Ecto neural progenitor cell (in vitro differentiated cells): ENCODE measurements at places on chromosomes 6 and 20.

DNA sequence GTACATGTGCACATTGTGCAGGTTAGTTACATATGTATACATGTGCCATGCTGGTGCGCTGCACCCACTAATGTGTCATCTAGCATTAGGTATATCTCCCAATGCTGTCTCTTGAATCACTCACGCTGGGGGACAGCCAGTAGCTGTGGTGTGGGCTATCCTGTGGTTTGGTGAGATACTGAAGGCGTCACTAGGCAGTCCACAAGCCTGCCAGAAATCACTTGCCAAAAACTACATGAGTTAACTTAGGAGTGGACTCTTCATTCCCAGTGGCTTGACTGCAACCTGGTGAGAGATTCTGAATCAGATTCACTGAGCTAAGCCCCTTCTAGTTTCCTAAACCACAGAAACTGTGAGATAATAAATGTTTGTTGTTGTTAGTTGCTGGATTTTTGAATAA lies 191.3 kb downstream of the TSHZ2 start:
- no peak for DNase-seq

DNA sequence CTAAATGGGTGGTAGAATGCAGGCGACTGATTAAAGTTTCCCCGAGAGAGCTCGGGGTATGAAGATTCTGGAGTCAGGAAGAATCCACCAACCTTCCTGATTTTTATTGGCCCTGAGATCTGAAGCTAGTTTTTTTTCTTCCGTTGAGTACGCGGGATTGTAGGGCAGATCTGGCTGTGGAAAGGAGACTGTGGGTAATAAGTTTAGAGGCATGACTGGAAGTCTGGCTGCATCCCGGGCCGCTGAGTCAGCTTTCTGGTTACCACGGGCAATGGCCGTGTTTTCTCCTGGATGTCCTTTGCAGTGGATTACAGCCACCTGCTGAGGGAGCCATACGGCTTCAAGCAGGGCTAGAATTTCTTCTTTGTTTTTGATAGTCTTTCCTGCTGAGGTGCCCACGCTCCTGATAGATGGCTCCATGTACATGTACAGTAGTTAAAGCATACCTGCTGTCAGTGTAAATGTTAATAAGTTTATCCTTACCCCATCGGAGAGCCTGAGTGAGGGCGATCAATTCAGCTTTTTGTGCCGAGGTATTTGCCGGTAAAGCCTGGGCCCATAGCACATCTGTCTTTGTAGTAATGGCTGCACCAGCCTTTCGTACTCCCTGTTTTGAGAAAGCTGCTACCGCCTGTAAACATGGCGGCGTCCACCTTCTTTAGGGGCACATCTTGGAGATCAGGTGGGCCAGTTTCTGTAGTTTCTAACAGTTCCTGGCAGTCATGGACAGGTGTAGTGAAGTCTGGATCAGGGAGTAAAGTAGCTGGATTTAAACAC lies 154.0 kb downstream of the TRIM27 start:
- DNase-seq = no peak

- no peak for DNase-seq
Observed at GRCh38 chr20:52207020-52207810, 15.6 kb upstream of the ZFP64 start.

- no peak for DNase-seq
Observed at GRCh38 chr6:96156425-96156824, 140.7 kb downstream of the FUT9 start.
